ENCODE measurements at places on chromosomes 12 and 14.

GRCh38 chr12:121975021-121975420 is 46.7 kb upstream of the BCL7A start:
- DNase-seq: no peak

DNA sequence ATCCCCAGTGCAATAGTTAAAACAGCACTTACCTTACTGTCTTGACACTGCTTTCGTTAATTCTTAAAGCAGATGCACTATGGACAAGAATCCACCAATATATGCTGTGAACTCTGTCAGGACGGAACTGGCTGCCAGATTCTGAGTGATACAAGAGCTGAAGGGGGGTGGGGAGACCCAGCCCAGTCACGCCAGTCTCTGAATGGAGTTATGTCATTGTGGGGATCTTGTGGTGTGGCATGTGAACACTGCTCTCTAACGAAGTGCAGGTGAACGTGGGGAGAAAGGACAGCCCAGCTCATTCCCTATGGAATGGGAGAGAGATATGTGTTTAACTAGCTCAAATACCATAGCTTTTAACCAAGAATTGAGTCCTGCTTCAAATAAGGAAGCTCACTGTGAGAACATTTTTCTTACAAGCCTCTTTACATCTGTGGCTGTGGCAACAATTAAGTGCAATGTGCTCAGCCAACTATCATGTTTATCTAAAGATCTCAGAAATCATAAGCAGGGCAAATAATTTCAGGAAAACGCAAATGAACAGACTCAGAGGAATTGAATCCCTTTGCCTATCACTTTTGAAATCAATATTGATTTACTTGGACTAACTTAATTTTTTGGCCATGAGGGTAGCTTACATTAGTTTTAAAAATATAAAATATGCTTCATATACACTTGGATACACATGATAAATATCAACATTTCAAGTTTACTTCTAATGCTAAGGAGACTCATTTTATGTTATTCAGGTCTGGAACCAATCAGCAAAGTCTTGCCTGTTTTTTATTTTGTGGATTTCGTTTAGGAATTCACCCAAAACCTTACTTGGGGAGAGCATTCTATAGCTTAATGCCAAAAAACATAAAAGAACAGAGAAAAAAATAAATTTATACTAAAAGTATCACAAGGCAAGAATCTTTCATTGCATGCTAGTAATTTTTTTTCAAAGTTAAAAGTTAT is at the start of gene LUM:
TSS of gene LUM (minus strand) at position 129 of the 960 bp plus-strand sequence. CDS start 2,515 bp downstream, outside the sequence.
- no peak for DNase-seq

DNA sequence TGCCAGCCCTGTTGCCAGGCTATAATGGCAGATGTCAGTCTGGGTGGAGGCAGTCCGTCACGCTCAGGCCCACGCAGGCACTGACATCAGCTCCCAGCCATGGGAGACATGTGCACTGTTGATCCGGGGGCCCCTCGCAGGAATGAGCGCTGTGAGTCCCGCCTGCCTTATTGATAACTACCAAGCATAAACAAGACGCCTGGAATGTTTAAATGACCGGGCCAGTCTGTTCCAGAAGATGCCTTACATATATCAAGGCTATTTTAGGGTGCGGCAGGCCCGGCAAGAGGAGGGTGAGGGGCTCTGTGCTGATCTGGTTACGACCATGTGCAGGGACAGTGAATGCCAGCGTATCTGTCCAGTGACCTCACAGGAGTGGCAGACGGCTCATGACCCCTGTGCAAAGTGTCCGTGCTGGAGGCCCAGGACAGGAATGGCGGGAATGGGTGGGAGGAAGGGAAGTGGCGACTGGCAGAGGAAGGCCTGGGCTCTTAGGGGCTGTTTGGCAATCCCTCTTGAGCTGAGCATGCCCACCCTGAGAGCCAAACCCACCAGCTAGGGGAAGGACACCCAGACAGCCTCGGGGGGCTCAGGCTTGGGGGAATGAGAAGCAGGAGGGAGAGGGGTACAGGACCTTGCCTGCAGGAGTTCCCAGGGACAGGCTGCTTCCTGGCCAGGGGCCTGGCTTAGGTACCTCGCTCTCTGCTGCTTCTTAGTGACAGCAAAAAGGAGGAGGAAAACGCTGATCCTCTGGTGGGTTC is 49.3 kb downstream of the DLK1 start:
- peak; percentile 34 for DNase-seq

GRCh38 chr12:5827591-5827990 is 117.5 kb downstream of the ANO2 start:
- no peak for DNase-seq

Data from activated CD8-positive, alpha-beta memory T cell treated with anti-CD3 and anti-CD28 coated beads, Interleukin-2, amount 10 ng/mL, durations not matched to agents 7 days and 5 days (primary cell).